ENCODE measurements at places on chromosomes 4 and X.

- no peak for DNase-seq
Measured at GRCh38 chr4:73976716-73977115, 5.1 kb downstream of the PF4 start.

GRCh38 chr4:123616951-123617461, 220.4 kb downstream of the SPRY1 start:
- no peak for DNase-seq

GRCh38 chr4:6891436-6892170, 18.0 kb upstream of the TBC1D14 start:
- no peak for DNase-seq

- no peak for DNase-seq
Measured at GRCh38 chr4:10009861-10010500, 11.3 kb downstream of the SLC2A9 start.

DNA sequence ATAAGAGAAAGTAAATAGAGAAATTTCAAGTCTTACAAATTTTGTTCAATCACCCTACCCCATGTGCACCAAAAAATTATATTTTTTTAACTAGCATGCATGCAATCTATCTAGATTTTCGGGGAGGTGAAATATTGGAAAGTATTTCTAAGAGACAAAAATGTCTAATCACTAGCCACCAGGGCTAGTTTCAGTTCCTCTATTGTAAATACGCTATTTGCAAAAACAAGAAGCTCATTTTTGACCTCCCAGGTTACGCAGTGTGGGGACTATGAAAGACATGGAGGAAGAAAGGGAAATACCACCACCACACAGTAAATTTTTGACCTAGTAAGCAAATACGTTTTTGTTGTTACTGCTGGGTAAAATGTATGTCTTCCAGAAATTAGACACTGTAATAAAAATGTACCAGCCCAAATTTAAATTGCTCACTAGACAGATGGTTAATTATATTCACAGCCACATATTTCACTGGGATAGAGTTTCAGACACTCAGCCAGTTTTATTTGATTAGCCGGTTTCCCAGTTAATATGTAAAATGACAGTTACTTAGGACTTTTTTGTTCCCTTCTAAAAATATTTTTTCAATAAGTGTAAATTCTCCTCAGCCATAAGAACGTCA, 2.2 kb downstream of the NEXMIF start:
- peak; percentile 83 for DNase-seq

- peak; percentile 67 for DNase-seq
Measured at GRCh38 chrX:39577985-39578869, 519.5 kb downstream of the BCOR start.

DNA sequence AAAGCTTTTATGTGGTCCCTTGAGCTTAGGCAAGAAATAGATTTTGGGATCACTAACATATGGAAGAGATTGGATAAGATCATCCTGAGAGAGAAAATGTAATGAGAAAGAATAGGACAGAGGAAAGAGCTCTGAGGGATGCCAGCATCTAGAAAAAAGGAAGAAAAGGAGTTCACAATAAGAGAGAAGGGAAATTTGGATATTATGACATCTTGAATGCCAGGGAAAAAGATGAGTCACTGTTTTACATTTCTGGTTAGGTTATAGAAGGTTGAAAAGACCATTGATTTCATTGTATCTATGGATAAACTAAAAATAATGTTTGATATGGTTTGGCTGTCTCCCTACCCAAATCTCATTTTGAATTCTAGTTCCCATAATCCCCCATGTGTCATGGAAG, 208.5 kb downstream of the MAD2L1 start:
- DNase-seq: no peak

GRCh38 chr4:54256491-54257486, 27.7 kb downstream of the PDGFRA start:
- no peak for DNase-seq

DNA sequence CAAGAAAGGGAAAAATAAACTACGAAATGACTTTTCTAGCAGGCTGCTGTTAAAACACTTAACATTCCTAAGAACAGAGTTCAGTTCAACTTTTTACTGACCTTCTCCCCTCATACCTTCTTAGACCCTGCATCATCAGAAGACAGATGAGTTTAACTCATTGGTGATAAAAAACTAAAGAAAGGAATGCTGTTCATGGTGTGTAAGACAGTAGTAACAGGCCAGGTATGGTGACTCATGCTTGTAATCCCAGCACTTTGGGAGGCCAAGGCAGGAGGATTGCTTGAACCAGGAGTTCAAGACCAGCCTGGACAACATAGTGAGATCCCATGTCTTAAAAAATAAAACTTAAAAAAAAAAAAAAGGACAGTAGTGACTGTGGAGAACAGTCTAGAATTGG, 16.2 kb downstream of the RBM47 start:
- no peak for DNase-seq

GRCh38 chr4:56067826-56068225, 119.1 kb downstream of the CEP135 start:
- DNase-seq: no peak

GRCh38 chrX:70437921-70438665, 6.5 kb upstream of the DLG3 start:
- DNase-seq: no peak

- DNase-seq: peak; percentile 2
Measured at GRCh38 chrX:10875995-10876394, 235.1 kb upstream of the HCCS start.

- DNase-seq: no peak
Measured at GRCh38 chr4:115944146-115944905, 830.9 kb upstream of the NDST4 start.

Measured in RPMI8226 (cell line).